Stimulated activated CD8-positive, alpha-beta memory T cell treated with anti-CD3 and anti-CD28 coated beads, Interleukin-4, amount 100 ng/mL, for 4 hours (primary cell): ENCODE measurements at places on chromosomes 11 and 22.

DNA sequence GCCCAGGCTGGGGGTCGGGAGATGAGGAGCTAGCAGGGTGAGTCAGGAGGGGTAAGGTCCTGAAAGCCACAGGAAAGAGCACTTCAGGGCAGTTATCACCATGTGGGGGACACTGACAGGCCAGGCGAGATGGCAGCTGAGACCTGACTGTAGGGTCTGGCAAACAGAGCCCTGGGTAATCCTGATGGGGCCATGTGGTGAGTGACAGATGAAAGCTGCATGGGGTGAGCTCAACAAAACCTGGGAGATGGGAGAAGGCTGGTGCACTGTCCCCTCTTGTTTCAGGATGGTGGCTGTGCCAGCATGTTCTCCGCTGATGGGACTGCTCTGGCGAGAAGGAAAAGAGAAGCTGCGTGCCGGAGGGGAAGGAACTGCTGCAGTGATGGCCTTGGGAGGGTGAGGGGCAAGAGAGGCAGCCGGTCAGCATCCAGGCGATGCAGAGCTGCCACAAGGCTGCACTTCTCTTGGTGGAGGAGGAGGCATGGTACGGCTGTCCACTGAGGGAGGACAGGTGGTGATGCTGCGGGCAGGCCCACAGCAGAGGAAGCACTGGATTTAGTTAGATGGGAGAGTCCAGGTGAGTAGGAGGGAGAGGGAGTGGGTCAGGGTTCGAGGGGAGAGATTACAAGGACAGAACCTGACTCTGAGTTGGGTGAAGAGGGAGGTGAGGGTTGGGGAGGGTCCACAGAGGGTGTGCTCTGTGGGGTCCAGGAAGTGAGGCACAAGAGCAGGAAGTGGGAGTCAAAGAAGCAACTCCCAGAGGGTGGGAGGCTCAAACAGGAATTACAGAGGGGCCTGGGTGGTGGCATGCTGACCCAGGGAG is 3.8 kb downstream of the TOP3B start:
- DNase-seq, result no peak

DNA sequence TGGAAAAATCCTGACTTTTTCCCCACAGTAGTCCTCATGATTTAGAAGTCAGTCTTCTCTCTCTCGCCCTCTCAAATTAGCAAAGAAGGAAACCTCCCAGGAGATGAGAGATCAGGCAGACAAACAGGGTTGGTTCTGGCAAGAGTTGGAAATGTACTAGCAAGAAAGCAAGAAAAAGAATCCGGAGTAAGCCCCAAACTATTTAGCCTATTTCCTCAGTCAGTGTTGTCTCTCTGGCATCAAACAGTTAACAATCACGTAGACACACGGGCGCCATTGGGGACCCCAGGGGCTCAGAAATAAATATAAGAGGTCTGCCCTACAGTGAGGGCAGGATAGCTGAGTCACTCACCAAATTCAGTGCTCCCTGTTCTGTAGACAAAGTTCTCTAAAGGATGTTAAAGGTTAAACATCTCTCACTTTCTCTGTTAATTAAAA is 4.7 kb downstream of the C11orf52 start:
- DNase-seq, result no peak

DNA sequence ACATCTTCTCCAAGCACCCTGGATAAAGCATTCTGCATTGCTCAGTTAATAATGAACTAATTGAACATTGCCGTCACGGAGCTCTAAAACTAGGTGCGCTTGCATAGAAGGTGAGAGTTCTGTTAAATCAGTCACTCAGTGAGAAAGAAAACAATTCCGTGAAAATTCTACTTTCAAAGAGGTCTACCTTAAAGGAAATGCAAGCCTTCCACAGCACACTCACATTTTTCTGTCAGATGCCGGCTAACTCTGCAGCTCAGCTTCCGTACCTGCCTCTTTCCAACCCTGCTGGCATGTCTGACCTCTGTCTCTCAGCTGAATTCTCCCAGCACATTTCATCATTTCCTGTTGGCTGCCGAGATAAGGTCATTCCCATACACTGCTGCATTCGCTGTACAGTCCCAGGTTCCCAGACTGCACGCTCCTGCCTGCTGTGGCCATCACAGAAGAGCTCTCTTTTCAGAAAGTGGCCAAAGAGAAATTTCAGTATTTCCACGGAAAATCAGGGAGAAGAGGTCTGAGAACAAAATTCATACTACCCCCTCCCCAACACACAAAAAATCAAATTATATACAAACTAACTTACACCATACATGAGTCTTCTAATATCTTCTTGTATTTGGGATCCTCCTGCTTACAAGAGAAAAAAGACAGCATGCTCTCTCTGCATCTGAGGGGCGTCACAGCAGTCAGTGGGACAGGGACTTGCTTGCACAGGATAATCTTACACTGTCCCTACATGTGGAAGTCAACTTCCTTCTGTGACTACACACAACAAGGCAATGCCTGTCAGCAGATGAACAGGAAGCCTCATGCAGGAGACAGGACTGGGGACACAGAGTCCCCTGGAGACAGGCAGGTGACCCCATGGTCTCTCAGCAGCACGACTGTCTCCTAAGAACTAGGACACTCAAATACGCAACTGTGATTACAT is 55.1 kb downstream of the PACSIN2 start:
- DNase-seq, result no peak

GRCh38 chr11:105032495-105032894 is 2.4 kb downstream of the CASP1 start:
- no peak for DNase-seq

- no peak for DNase-seq
Measured at GRCh38 chr22:23383491-23384361, 196.4 kb downstream of the IGLL1 start.

DNA sequence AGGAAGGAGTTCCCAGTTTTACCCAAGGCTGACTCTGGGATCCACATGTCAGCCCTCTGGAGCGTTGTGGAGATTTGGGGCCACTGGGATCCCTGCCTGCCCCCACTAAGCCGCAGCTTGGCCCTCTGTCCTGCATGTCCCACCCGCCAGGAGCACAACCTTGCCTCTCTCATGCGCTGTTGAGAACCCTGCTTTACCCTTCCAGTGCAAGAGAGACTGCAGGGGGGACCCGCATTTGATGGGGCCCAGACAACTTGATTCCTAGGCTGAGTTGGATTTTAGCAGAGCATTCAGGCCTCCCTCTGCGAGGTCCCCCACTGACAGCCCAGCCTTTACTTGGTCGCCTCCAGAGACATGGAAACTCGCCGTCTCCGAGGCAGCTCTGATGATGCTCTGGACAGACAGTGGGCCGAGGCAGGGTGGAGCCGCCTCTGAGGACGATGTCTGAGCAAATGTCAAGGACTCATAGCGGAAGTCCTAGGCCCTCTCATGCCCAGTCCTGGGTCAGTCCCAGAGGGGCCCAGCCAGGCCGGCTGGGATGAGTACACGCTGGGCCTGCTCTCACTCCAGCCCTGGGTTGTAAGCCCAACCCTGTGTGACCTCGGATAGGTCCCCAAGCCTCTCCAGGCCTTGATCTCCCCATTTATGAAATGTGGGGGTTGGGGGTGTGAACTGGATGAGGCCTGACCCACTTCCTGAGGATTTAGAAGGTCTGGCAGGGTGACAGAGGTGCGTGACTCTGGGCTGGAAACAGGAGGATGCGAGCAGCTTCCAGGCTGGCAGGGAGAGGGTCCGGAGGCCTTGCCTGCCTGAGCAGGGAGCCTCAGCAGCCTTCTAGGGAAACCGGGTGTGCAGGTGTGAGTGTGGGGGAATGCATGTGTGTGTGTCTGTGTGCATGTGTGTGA is 630 bp downstream of the CD5 start:
- no peak for DNase-seq

DNA sequence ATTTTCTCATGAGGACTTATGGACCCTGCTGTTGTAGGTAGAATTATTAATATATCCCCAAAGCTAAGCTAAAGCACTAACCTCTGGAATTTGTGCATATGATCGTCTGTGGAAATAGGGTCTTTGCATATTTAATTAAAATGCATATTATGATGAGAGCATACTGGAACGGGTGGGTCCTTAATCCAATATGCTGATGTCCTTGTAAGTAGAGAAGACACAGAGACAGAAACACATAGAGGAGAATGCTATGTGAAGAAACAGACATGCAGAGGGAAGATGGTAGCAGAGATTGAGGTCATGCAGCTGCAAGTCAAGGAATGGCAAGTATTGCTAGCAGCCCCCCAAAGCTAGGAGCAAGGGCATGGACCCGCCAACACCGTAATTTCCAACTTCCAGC is 439.2 kb downstream of the LRRC4C start:
- DNase-seq, result no peak

DNA sequence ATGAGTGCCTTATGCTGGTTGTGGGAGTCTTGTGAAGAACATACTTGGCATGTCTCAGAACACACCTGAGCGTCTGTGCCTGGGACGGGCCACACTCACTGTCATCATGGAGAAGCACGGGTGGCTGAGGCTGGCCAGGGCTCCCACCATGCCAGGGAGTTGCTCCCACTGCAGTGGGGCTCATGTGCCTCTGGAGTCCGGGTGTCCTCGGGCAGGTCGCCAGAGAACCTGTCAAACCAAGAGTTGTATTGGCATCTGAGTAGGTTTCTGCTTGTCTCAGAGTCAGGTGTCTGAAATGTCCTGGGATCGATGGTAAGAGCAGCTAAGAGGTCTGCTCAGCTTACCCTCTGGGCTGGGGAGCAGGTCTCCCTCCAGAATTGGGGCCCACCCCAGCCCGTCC is 92.1 kb downstream of the BCR start:
- DNase-seq, result no peak

GRCh38 chr11:71539017-71539416 is 1.2 kb downstream of the KRTAP5-8 start:
- DNase-seq, result no peak

DNA sequence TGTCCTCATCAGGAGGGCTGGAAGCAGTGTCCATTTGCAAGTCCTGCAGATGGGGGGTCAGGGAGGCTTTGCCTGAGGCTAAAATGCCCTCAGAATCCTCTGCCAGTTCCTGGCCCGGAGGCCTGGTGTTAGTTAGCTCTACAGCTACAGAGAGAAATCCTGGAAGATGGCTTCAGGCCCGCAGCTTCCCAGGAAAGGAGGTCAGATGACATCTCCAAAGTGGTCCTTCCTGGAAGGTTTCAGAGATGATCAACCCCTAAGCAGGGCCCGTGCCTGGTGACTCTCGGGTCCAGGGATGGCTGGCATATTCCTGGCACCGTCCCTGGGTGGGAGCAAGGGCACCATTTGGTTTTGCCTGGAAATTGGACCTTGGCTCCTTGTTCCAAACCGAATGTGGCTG is 959.1 kb downstream of the BRD1 start:
- no peak for DNase-seq

DNA sequence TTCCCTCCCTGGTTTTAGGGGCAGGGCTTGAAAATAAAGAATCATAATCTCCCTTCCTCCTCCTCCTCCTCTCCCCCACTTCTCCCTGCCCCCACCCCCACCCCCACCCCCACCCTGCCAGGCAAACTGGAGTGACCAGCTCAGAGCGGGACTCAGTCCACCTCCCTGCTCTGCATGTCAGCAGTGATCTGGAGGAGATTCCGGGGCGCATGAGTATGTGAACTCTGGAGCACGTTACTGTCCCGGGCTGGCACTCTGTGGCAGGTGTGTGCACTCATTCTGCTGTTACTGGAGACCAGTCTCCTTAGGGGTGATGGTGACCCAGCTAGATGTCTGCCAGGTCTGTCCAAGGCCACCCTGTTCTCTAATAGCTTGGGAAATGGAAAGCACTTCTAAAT is 33.9 kb downstream of the MARK2 start:
- no peak for DNase-seq

DNA sequence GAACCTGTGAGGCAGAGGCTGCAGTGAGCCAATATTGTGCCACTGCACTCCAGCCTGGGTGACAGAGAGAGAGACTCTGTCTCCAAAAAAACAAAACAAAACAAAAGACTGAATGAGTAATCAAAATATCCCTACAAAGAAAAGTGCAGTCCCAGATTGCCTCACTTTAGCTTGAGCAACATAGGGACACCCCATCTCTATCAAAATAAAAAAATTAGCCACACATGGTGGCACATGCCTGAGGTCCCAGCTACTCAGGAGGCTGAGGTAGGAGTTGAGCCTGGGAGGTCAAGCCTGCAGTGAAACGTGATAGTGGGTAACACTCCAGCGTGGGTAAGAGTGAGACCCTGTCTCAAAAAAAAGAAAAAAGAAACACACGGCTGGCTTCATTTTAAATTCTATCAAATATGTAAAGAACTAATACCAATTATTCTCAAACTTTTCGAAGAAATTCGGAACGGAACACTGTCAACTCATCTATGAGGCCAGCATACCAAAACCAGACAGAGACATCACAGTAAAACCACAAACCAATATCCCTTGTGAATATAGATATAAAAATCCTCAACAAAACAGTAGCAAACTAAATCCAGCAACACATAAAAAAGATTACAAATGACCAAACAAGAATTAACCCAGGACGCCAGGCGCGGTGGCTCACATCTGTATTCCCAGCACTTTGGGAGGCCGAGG is 12.9 kb downstream of the CHEK2 start:
- DNase-seq, result no peak

DNA sequence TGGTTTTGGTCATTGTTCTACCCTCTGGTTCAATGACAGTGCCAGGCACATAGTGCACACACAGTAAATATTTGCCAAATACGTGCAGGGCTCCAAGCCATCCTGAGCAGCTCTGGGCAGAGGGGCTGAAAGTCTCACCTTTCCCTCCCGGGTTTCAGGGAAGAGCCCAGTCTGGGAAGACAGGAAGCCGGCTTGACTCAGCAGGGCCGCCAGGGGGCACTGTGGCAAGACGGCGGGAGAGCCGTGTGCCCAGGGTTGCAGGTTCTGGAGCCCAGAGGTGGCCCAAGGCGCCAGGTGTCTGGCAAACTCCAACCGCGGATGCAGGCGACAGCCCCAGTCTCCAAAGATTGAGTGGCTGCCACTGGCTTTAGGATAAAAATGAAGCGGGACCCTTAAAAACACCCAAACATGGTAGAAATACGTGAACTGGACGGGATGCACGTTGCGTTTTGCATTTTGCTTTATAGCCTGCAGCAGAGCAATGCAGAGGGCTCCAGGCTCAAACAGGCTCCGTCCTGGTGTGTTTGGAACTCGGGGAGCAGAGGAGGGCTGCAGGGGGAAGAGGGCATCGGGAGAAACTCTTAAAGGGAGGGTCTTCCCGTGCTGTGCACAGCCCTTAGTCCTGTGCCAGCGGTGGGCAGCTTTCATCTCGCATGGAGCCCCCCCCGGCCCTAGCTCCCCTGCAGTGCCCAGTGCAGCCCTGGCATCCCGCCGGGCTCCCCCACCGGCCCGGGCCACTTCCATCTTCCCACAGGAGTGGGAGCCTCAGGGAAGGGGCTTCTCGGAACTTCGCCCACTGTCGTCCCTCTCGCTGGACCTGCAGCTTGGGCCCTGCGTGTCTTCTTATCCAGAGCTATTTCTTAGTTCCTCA is 10.7 kb downstream of the KRTAP5-5 start:
- no peak for DNase-seq

- no peak for DNase-seq
Measured at GRCh38 chr11:124115782-124116616, 749 bp downstream of the VWA5A start.
